ENCODE measurements at places on chromosomes 16 and 17.

GRCh38 chr17:77465358-77466041 is 324.7 kb downstream of the SEC14L1 start:
- DNase-seq = peak; percentile 62

- no peak for DNase-seq
These were observed at the start of gene FDXR for GRCh38 chr17:74872313-74873036. Gene FDXR, minus strand, starts transcription at chr17:74872994. Its CDS starts 50 bp downstream, at chr17:74872944.

GRCh38 chr16:14302399-14303181 is 231.5 kb downstream of the MRTFB start:
- DNase-seq = no peak

DNA sequence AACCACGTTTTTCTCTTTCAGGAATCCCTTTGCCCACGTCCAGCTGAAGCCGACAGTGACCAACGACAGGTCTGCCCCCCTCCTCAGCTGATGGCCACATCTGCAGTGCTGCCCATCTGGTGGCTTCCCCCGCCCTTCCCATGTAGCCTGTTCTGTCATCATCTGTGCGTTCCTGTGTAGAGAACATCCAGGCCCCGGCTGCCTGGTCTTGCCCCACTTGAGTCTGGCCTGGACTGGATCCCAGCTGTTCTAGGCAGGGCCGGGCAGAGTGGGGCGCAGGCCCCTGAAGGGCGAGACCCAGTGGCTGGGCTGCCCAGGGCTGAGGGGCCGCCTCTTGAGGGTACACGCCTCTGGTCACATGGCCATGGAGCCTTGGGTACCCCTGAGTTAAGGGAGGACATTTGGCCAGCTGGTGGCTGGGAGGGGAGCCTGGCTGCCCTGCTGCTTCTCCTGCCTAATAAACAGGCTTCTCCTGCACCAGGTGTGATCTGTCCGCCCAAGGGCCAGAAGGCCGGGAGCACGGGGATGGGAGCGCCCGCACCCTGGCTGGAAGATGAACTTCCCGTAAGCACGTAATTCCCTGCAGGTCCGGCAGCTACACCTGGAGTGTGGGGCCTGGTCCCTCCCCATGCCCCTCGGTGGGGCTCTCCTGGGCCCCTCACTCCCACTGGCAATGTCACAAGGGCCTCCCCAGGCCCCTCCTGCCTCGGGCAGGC is 49.4 kb upstream of the PVALEF start:
- DNase-seq = no peak

DNA sequence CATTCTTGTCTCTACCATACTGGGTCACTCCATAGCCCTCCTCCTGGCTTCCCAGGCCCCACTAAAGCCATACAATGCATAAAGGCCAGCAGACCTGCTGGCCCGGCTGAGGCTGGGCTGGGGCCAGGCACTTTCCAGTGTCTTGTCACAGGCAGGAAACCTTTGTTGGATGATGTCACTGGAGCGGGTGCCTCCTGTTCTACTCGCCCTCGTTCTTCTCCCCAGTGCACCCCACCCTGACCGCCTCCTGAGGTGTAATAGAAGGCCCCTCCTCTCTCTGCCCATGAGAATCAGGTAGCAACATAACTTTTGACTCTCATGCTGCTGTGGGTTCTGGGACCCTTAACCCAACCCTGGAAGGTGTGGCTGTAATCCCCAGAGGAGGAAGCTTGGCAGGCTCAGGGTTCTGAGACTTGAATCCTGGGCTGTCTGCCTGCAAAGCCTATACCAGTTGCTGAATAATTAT is 54.2 kb upstream of the IL34 start:
- DNase-seq = no peak

DNA sequence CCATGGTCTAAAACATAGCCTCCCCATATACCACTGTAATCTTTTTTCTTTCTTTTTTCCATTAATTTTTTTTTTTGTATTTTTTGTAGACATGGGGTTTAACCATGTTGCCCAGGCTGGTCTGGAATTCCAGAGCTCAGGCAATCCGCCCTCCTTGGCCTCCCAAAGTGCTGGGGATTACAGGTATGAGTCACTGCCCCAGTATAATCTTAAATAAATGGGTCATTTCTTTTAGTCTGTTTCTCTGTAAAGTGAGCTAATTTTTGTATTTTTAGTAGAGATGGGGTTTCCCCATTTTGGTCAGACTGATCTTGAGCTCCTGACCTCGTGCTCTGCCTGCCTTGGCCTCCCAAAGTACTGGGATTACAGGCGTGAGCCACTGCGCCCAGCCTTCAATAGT is 5.7 kb upstream of the NME1 start:
- no peak for DNase-seq

DNA sequence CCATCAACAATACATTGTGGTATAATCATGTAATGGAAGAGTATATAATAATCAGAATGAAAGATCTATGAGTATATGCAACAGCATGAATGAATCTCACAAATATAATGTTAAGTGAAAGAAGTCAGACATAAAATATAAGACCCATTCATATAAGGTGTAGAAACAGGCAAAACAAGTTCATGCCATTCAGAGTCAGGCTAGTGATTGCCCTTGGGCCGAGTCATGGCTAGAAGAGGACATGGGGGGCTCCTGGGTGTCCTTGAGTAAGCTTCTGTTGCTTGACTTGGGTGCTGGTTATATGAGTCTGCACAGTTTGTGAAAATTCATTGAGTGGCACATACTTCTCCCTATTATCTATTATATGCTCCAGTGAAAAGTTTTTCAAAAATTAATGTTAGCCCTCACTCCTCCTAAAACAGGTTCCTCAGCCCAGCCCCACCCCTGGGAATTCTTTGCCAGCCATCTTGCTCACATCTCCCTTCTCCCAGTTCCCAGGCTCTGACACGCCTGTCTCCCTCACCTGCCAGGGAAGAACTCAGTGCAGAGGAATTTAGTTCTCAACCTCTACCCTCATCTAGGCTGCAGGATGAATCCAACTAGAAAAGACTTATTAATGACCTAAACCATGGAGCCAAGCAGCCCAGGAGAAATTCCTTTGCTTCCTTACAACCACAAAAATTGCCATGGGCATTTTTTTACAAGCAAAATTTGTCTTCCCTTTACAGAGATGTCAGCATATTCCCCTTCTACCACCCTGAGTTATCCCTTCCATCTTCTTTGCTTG is 52.4 kb upstream of the NFAT5 start:
- no peak for DNase-seq

GRCh38 chr17:193841-194806 is 12.7 kb upstream of the DOC2B start:
- no peak for DNase-seq

- DNase-seq = no peak
These were observed 70.2 kb downstream of the HIC1 start for GRCh38 chr17:2125013-2125535.

DNA sequence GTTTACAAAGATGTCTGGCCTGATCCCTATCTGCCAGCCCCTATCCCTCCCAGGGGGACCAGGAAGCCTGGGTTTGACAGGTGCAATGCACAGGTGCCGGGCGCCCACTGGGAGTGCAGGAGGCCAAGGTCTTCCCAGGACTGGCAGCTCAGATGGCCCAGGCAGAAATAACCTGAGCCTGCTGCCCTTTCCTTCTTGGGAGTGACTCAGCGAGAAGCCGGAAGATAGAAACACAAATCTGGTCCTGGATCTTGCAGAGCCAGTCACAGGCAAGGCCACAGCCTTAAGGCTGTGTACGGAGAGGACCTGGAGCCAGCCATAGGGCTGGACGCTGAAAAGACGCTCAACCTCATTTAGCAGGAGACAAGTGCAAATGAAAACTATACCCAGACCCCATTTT is 27.7 kb downstream of the GPR142 start:
- no peak for DNase-seq

DNA sequence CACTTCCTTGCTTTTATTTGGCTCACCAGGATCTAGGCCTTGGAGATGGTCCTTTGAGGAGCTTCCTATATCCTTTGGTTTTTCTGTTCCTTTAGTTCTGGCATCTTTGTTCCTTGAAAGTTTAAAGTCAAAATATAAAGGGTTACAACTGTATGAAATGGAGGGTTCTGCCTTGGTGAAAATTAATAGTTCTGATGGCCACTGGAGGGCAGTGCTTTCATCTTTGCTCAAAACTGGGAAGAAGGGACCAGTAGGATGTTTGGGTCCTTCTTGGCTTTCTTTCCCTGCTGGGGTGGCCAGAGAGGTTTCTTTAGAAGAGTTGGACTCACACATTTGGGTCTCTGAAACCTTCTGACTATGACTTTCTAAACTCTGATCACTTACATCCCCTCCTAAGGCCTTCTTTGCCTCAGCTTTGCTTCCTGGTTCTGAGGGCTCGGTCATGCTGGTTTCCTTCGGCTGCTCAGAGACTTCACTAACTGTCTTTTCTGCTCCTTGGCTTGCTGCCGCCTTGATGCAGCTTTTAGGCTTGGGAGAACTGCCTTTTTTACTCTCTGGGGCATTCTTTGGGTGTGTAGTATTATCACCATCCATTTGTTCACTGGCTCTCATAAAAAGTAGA is 10.9 kb upstream of the ITGA2B start:
- no peak for DNase-seq

DNA sequence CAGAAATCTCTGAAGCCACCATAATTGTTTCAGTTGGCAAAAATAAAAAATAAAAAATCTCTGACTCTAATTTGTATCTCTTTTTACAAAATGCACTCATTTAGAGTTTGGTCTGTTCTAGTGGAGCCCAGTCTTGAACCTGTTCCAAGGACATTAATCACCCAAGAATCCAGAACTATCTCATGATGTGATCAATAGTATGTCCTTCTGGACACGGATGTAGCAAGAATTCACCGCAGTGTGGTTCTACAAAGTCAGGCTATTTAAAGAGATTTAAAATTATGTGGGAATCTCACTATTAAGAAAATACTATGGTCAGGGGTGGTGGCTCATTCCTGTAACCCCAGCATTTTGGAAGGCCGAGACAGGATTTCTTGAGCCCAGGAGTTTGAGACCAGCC is 21.8 kb upstream of the ANKFN1 start:
- DNase-seq = no peak

DNA sequence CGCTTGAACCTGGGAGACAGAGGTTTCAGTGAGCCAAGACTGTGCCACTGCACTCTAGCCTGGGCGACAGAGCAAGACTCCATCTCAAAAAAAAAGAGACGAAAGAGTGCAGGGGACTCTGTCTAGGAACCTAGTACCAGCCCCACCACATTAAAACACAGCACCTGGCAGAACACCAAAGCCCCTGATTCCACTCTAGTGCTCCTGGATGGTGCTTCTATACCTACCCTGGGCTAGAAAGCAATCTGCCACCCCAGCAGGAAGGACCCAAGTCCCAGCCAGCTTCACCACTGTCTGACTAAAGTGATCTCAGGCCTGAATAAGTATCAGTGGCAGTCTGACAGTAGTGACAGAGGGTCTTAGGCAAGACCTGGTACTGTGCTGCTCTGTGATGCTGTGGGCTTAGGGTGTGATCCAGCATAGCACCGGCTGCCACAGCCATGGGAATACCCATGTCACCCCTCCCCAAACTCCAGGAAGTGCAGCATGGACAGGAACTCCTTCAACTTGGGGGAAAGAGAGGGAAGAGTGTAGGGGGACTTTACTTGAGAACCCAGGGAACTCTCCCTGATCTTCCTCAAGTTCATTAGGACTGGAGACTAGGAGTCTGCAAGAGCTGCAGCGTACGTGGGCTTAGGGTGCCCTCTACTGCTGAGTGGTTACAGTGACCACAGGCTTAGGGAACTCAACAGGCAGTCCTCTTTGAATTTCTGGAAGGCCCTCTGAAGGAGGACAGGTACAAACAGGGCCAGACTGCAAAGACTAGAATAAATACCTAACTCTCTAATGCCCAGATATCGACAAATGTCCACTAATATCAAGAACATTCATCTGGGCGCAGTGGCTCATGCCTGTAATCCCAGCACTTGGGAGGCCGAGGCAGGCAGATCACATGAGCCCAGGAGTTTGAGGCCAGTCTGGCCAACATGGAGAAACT is 30.0 kb upstream of the RNF43 start:
- DNase-seq = no peak

DNA sequence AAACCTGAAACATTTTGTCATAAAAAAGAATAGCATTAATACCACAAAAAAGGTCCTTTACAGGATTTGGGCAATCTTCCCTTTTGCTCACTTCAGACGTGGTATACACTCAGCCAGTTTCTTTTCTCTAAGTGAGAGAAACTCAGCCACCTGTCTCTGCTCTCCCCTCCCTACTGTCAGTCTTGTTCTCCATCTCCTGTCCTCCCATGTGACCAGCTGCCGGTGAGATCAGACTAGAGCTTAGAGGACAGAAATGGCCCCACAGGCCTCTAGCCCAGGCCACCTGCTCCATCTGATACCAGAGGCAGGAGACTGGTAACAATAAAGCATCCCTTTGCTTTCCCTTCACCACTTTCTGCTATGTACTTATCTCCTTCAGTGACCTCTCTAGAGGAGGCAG is 34.9 kb downstream of the CMC2 start:
- DNase-seq = no peak

DNA sequence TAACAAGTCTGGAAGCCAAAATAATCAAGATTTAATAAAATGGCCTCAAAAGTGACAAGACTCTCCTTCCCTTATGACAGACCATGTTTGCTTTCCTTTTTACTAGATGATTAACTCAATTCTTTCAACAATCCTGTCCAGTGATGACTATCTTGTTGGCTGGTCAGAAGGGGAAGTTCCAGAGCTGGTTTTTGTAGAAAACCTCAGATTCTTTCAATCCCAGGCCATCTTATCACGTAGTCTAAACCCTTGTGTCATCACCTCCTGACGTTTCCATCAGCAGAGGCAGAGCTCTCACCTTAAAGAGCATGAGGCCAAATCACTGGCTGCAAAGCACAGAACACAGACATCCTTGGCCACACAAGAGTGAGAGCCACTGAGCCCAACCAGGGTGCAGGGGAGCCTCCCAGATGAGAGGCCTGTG is 125.3 kb downstream of the ANKRD11 start:
- DNase-seq = no peak

GRCh38 chr17:15892731-15893657 is 51.9 kb upstream of the ADORA2B start:
- DNase-seq = no peak

DNA sequence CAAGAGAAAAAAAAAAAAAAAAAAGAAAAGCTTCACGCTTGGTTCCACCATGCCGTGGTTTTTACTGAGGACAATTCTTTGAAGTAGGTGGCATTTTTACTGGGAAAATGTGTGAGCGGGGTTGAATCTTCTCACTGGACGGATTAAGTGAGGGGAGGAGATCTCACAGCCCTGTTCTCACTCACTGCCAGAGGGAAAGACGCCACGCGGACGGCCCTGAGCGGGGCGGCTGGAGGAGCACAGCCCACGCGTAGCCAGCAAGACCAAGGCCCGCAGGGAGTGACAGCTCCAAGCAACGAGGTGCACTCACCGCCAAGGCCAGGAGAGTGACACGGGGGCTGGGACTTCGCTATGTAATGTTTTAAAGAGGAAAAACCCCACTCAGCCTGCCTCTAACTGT is 43.1 kb downstream of the MRM3 start:
- no peak for DNase-seq

- DNase-seq = no peak
These were observed 119.0 kb upstream of the LHX1 start for GRCh38 chr17:36818134-36818825.

DNA sequence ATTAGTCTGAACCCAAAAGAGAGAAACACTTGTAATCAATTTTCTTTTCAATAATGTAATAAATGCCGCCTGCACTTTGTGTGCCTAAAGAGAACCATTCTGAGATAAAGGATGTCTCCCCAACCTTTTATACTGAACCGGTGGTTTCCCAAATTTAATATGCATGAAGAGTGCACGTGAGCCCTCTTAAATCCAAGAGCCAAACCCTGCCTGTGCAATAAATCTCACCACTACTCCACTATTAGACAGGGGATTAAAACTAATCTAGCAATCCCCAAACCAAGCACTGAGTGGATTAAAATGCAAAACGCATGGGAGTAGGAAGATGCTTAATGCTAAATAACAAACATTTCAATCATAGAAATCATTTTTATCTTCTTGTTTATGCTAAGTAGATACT is 351.0 kb upstream of the PSMD7 start:
- no peak for DNase-seq

GRCh38 chr16:55498101-55498500 is 10.8 kb upstream of the LPCAT2 start:
- DNase-seq = no peak
